ENCODE measurements at places on chromosomes 11 and 22.

DNA sequence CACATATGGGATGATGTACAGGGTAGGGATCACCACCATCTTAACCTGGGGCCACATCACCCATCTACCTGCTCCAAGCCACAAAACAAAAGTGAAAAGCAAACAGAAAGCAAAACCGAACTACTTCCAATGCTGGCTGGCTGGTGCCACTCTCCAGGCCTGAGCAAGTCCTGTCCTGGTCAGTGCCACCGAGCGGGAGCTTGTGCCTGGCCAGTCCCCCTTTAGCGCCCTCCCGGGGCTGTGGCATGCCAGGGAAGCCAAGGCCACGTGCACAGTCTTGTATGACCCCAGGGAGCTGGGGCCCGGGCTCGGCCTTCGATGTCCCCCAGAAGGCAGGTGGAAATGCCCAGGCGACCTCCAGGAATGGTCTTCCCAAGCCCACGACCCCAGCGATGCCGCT, 17.9 kb upstream of the NAP1L4 start:
- no peak for DNase-seq

DNA sequence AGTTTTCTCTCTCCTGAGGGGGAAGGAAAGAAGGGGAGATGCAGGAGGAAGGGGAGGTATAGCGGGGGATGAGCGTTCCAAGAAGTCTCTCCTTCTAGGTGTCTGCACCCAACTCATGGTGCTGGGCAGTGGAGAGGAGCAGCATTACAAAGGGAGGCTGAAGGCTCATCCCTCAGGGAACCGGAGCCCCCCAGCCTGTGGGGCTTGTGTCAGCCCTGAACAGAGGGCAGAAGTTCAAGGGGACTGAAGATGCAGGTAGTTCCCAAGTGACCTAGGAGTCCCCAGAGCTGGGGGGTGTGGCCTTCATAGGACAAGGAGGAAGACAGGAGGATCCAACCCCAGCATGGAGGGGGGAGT, 1.8 kb downstream of the C11orf68 start:
- no peak for DNase-seq

- no peak for DNase-seq
These were observed 10.7 kb downstream of the SAA4 start for GRCh38 chr11:18225913-18226312.

DNA sequence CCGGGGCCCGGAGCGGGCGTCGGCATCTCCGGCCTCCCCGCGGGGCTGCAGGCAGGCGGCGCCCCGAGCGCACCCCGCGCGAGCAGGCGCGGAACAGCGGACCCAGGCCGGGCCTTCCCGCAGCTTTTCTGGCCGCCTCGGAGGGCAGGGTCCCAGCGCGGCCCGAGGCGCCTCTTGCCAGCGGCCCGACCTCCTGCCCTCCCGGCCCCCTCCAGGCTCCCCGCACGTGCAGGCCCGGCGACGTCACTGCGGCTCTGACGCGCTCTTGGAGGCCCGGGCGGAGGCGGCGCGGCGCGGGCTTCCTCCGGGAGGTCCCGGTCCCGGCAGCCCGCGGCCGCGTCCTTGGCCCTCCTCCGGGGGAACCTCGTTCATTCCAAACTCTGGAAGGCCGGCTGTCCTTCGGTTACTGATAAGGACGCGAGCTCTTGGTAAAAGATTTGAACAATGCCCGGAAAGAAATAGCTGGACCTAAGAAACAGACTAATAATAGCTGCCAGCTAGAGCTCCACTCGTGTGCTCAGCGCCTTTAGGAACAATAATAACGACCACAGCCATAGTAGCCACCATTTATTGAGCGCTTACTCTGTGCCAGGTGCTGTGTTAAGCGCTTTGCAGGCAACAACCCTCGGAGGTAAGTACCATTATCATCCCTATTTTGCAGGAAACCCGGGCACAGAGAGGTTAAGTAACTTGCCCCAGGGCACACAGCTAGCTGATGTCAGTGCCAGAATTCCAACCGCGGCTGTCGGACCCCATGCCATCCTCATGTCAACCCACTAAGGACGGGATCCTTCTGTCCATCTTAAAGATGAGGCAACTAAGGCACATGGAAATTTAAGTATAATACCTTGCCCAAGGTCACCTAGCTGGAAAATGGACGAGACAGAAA, 39.1 kb upstream of the CREB3L1 start:
- peak; percentile 44 for DNase-seq

GRCh38 chr11:2312232-2313042, 10.6 kb downstream of the TSPAN32 start:
- no peak for DNase-seq

DNA sequence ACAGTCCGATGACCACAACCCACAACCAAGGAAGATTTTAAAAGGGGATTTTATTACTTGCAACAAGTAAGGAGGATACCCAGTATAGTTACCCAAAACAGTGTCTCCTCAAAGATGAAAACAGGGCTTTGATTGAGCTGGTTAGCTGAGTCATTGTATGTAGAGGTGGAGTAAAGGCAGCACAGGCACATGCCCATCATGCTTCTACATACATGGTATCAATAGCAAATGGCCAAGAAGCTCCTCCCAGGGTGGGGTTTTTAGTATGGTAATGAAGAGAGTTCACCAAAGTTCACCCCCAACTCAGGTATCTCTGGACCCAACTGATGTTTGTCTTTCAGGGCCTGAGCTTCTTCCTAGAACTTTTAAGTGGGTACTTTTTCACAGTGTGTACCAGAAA, 157.1 kb upstream of the CEP126 start:
- DNase-seq: no peak

DNA sequence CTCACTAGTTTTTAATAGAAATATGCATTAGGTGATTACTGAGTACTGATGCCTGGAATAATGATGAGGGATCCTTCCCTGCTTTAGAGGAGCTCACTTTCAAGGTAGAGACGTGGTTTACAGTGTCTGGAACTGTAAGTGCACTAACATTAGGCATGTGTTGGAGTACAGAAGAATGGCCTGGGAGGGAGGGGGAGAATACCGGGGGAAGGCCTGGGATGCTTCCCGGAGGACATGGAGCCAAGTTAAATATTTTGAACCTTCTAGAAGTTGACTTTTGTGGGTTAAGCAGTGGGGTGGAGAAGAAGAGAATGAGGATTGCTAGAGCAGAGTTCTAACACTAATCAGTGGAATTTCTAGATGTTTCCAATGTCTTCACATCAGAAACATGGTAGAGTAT, 261.6 kb downstream of the NELL1 start:
- no peak for DNase-seq

GRCh38 chr22:44159221-44159620, 21.5 kb upstream of the PARVG start:
- no peak for DNase-seq

DNA sequence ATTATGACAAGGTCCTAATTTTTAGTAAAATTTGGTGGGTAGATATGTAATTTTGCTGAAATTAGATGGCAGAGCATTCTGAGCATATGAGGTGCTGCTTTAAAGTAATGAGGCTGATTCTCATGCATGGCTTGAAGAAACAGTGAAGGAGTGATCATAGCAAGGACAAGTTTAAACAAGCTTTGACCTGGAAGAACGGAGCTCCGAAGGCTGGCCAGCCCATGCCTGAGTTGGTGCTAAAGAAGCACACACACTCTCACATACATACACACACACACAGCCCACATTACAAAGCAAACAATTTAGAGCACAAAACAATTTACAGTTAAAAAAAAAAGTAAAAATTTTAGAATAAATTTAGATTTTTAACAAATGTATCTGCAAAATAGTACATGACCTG, 150.7 kb downstream of the DCDC1 start:
- peak; percentile 51 for DNase-seq

DNA sequence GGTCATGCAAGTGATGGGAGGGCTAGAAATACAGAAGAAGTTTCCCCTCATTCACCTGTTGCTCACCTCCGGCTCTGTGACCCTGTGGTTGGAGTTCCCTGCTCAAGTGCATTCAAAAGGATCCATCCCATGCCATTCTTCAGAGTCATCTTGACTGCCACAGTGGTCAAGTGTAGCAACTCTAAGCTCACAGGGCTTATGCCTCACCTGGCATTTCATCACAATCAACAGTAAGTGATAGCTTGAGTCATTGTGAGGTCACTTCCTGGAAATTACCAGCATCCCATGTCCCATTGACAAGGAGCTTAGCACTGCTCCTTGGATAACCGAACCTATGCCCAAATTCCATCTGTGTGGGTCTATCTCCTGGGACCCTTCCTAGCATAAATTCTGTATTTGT, 55.6 kb downstream of the OR4C45 start:
- no peak for DNase-seq

GRCh38 chr11:69935941-69936505, 116.8 kb upstream of the FGF3 start:
- DNase-seq: no peak

DNA sequence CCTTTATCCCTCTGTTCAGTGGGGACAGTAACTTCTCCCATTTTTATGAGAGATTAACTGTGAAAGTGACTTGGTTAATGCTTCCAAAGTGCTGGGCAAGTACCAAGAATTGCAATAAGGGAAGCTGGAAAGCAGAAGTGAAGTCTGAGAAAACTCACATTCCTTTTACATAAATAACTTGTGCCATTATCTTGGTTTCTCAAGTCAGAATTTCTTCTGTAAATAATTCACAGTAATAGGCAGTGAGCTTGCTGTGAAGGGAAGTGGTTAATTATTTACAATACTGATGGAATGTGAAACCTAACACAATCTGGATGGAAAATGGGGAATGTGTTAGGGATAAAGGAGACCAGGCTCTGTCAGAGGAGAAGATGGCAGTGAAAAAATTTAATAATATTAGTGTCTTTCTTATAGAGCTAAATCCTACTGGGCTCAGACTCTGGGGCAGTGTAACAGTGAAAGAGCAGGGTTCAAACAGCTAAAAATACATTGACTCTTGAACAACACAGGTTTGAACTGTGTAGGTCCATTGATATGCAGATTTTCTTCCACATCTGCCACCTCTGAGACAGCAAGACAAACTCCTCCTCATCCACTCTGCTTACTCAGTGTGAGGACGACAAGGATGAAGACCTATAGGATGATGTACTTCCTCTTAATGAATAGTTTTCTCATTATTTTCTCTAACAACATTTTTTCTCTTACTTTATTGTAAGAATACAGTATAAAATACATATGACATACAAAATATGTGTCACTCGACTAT, 251.5 kb upstream of the ISX start:
- no peak for DNase-seq

DNA sequence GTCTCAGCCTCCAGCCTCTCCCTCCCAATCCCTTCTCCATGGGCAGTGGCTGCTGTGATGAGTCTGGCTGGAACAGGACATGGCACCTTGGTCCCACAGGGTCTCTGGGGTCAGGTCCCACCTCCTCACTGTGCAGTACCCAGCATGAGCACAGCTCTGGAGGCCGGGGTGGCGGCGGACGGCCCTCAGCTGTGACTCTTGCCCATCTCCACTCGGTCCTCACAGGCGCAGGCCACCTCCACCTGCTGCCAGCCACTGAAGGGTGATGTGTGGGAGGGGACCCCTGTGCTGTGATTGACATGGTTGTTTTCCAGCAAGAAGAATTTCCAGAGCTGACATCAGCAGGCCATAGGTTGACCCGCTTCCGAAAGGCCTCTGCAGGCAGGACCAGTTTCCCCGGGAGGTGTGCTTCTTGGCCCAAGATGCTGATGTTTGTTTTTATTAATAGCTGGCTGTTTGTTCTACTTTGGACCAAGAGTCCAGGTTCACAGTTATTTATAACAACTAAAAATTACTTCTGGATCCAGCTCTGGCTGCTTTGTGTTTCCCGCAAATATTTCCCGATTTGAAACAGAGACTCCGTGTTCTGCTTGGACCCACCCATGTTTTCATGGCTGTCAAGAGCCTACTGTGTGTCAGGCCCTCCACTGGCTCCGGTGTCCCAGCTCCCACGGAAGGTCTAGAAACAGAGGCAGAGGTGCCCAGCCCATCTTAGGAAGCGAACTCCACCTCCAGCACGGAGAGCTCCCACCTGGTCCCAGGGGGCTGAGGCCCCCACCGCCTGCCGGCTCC, 45.7 kb downstream of the SCUBE1 start:
- DNase-seq: no peak

- DNase-seq: peak; percentile 5
These were observed 551 bp downstream of the AGBL2 start for GRCh38 chr11:47714554-47715081.

- no peak for DNase-seq
These were observed 60.7 kb downstream of the CDKN1C start for GRCh38 chr11:2824851-2825250.

DNA sequence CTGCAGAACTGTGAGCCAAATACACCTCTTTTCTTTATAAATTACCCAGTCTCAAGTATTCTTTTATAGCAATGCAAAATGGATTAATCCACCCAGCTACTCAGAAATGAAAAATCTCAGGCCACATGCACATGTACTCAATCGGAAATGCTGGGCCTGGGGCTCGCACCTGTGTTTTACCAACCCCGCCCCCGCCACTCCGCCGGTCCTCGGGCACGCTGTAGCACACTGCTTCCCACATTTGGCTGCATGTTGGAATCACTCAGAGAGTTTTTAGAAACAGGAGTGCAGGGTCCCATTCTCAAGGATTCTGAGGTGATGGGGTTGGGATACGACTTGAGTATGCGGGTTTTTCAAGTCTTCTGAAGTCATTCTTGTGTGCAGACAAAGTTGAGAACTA, 284.4 kb downstream of the NTM start:
- no peak for DNase-seq

DNA sequence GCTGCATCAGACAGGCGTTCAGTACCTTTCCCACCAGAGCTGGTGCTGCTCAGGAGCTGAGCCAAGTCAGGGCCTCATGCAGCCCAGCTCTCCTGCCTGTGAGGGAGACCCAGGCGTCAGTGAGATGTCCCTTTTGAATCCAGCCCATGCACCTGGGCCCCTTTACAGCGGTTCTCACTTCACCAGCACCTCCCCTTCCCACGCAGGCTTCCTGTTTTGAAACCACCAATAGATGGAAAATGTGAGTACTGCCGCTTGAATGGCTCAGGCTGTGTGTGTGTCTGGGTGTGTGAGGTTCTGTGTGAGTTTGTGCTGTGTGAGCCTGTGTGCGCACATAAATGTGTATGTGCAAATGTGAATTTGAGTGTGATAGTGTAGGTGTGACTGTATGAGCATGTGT, 88.4 kb downstream of the UBASH3B start:
- peak; percentile 16 for DNase-seq

GRCh38 chr22:34526681-34527080, 539.3 kb upstream of the ISX start:
- DNase-seq: no peak

- DNase-seq: peak; percentile 39
These were observed 32.0 kb upstream of the SERPIND1 start for GRCh38 chr22:20741634-20742581.

GRCh38 chr11:67607507-67607906, 771 bp downstream of the NDUFV1 start:
- DNase-seq: no peak

Measured in thyroid gland (tissue), 4 donors.